GM13976 (cell line): ENCODE measurements at places on chromosomes 13 and 19.

DNA sequence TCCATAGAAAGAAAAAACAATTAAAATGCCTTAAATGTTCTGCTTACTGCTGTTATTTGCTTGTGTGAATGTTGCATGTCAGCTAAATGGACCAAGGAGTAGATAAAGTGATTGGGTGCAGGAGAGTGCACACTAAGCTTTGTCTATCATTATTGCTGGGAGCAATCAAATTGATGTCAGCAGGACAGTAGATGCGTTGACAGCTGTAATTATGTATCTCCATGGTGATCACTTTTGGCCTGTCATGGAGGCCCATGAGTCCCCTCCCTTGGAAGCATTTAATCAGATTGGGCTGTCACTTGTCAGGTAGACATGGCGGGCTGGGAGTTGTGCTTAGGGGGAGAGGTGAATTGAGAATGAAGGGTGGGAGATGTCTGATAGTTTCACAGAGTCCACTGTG is 215.3 kb downstream of the PCCA start:
- no peak for DNase-seq

GRCh38 chr19:53906211-53907192 is 2.6 kb upstream of the CACNG7 start:
- DNase-seq, result peak; percentile 88

DNA sequence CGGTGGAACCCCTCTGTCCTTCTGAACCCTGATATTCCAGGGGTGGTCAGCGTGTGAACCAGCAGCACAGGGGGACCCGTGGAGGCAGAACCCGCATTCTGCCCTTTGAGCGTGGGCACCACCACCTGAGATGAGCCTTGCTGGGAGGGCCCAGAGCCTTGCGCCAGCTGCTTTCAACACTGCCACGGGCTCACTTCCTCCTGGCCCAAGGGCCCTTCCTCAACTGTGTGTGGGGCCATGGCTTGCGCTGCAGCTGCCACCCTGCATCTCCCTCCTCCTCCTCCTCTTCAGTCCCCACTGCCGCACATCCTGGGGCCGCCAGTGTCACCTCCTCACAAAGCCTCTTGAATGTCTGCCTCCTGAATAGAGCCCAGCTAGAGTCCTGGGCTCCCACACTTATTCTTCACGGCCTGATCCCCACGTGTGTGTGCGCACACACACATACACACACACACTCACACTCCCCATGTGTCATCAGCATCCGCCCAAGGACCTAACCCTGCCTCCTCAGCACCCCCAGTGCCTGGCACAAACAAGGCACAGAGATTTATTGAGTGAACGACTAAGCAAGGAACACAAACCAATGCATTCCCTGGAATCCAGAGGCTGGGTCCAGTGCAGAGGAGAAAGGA is 26.9 kb upstream of the TMEM160 start:
- no peak for DNase-seq

- peak; percentile 56 for DNase-seq
Observed at GRCh38 chr13:29707876-29708543, 112.5 kb upstream of the SLC7A1 start.

GRCh38 chr13:77038907-77039480 is 12.0 kb upstream of the FBXL3 start:
- no peak for DNase-seq
